ENCODE measurements at places on chromosomes 4 and X.

DNA sequence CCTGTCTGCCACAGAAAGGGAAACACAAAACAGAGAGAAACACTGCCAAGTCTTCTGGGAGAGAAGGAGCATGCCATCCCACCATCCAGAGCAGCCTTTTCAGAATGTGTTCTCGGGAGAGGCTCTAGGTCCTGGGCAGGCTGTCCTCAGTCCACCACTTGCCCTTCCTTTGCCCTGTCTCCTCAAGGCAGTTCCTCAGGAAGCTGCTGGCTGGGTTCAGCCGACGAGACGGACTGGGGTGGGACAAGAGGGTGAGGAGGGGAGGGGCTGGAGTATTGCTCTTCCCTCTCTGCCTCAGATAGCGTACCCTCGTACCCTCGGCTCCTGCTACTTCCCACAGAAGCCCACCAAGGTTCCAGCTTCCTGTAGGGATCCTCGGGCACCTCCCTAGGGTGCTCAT, 26.6 kb upstream of the LGI2 start:
- no peak for DNase-seq

- no peak for DNase-seq
Measured at GRCh38 chrX:13428053-13428786, 108.4 kb upstream of the ATXN3L start.

GRCh38 chrX:136687457-136687856, 39.5 kb downstream of the CD40LG start:
- peak; percentile 40 for DNase-seq

DNA sequence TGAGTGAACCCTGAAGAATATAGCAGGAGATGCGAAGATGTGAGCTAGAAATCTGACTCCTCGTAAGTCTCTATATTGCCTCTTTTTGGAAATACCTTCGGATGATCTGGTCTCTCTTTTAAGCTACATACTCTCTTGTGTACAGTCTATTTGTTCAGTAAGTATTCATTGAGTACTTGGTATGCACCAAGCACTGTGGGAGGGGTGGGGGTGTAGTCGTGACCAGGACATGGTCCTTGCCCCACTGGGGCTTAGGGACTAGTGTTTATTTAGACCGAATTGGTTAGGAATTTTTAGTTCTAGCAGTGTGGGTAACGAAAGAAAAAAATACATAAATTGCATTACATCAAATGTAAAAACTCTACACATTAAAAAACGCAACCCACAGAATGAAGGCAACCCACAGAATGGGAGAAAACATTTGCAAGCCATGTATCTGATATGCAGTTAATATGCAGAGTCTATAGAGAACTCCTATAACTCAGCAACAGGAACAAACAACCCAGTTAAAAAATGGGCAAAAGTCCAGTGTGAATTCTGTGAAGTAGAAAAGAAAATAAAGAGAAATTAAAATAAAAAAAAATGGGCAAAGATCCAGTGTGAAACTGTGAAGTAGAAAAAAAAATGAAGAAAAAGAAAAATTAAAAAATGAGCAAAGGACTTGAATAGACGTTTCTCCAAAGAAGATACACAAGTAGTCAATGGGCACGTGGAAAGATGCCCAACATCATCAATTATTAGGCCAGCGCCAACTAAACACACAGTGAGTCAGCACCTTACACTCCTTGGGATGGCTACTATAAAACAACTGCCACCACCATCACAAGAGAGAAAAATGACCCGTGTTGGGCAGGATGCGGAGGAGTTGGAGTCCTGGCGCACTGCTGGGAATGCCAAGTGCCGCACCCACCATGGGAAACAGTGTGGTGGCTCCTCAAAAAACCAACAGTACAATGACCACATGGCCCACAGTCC, 43.8 kb downstream of the RGS12 start:
- no peak for DNase-seq

DNA sequence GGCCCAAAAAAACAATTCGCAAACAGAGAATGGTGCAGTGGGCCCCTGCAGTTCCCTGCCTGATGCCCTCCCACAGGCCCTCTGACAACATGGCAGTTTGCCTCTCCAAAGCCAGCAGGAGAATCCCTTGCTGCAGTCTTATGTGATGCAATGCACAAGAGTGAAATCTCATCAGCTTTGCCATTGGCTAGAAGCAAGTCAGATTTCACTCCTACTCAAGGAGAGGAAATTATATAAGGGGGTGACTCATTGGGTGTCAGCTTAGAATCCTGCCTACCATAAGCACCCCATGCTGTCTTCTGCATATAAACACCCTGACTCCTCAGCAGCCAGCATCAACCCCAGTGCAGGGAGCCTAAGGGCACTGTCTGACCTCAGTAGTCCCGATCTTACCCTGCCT, 157.3 kb upstream of the LDB2 start:
- no peak for DNase-seq

DNA sequence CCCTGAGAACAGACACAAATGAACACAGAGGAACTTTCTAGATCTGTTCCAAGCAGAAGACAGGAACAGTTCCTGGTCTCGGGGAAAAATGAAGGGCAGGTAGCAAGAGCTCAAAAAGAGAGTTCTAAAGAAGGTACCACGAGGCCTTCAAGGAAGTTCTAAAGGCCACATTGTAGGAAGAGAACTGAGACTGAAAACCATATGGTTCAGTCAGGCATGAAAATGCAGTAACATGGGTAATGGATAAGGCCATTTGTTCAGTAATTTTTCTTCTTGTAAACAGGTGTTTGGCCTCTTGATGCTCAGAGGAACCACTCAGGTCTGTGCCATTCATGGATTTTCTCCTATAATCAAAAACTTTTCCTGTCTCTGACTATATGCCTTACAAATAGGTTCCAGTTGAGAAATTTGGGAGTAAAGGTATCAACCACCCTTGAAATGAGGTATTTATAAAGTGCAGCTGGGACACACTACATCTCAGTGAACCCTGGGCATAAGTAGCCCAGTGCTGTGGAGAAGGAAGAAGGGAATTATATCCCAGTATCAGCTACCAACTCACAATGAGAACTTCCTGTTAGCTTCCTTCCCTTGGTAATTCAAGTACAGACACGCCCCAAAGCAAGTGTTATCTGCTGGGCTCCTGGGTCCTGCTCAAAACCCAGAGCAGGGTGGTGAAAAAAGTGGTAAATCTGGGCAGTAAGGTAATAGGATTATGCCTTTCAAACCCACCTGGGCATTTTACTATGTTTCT, 277.9 kb downstream of the KLHL13 start:
- no peak for DNase-seq

GRCh38 chrX:73922856-73923455, 360.0 kb downstream of the CHIC1 start:
- no peak for DNase-seq

GRCh38 chr4:36676139-36677050, 395.0 kb downstream of the DTHD1 start:
- no peak for DNase-seq
